ENCODE measurements at places on chromosomes 3 and 15.

- no peak for DNase-seq
Measured at GRCh38 chr15:68113273-68113672, 59.2 kb downstream of the PIAS1 start.

DNA sequence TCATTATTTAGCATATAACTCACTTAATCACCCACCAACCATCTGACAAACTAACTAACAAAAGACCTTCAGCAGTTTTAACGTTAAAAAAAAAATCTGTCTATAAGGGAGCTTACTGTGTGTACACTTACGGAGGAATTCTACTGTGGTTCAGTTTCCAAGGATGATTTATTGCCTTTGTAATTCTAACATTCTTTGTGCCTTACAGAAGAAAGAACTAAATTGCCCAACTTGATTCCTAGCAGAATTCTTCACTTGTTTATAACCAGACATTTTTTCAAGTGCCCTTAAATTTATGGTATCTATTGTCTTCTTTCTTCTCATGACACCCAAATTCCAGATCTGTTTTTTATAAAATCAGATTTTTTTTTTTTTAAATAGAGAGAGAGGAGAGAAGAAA is 119.7 kb upstream of the IGSF10 start:
- DNase-seq = peak; percentile 90

DNA sequence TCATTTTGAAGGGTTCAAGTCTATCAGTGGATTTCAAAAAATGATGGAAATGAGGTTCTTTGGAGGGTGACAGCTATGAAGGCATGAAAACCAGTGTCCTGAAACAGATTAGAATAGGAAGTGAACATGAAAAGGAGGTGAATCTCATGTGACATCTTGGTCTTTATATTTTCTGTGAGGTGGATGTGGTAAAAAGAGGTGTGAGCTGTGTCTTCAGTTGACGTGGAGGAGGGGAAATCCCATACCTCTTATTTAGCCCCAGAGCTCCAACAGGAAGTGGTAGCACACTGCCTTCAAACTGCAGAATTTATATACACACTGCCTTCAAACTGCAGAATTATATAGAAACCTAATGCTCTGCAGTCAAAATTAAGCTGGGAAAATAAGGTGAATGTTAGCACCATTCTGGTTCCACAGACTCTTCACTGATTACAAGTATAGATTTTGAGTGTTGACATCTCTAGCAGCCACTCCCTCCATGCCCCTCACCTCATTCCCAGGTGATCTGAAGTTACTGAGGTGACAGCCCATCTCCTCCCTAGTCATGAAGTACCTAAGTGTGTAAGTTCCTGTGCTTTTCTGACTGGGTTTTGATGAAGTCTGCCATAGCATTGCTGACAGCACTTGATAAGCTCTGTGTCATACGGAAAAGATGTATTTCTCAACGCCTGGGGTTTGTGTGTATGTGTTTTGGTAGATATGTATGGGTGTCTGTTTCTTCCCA is 2.7 kb downstream of the RAB8B start:
- DNase-seq = no peak

DNA sequence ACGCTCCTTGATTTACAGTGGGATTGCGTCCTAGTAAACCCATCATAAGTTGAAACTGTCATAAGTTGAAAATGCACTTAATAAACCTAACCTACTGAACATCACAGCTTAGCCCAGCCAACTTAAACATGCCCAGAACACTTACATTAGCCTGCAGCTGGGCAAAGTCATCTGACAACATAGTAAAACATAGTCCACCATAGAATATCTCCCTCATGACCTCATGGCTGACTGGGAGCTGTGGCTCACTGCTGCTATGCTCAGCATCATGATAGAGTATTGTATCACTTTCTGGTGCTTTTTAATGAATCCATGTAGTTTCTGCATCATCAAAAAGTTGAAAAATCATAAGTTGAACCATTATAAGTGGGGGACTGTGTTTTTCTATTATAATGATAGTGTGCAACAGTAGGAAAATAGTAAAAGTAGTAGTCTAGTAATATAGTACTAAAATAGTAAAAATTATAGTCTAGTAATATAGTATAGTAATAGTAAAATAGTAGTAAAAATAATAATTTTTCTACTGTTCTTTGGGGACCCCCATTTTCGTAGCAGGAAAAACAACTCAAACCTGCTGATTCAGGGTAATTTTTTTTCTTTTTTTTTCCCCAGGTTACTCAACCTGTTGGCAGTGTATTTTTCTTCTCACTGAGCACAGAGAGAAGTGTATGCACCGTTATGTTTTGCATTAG is 233.5 kb downstream of the MYRIP start:
- DNase-seq = no peak

GRCh38 chr15:87200149-87200548 is 1056.4 kb downstream of the NTRK3 start:
- no peak for DNase-seq

GRCh38 chr3:16072420-16073110 is 101.9 kb upstream of the GALNT15 start:
- no peak for DNase-seq

- DNase-seq = no peak
Measured at GRCh38 chr3:115616461-115616860, 6.8 kb upstream of the GAP43 start.

GRCh38 chr3:45595364-45596195 is 1.0 kb downstream of the LIMD1 start:
- no peak for DNase-seq

- DNase-seq = no peak
Measured at GRCh38 chr3:15502616-15503015, 18.9 kb downstream of the COLQ start.

GRCh38 chr3:70565861-70566260 is 253.4 kb upstream of the MDFIC2 start:
- DNase-seq = no peak

GRCh38 chr15:59140422-59141226 is 35.7 kb downstream of the CCNB2 start:
- DNase-seq = peak; percentile 76

DNA sequence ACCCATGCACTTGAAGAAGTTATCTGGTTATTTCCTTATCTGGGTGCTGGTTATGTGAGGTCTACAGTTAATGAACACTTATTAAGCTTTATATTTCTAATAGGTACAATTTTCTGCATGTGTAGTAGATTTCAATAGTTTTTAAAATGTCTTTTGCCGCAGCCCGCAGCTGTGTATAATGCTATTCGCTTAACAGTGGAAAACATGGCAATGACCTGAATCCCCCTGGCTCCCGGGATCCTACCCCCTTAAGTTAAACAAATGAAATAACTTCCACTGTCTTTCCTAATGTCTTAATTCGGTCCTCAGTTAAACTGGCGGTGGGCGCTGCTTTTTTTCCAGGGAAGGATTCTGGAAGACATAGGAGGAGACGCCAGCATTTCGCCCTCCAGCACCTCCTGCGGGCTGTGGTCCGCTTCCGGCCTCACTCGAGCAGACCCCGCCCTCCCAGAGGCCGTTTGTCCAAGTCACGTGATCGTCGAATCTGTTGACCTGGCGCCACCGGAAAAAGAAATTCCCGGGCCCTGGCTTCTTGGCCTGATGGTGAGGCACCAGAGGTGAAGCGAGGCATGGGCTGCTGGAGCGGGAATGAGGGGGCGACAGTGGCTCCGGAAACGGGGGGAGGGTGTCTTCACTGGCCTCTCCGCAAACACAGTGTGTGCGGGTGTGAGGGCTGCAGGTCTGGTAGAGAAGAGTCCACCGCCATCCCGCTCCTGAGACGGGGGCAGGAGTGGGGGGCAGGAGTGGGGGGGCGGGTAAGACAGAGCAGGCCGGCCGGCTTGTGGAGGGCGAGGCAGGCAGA is 45.6 kb upstream of the CSPG4 start:
- peak; percentile 76 for DNase-seq

DNA sequence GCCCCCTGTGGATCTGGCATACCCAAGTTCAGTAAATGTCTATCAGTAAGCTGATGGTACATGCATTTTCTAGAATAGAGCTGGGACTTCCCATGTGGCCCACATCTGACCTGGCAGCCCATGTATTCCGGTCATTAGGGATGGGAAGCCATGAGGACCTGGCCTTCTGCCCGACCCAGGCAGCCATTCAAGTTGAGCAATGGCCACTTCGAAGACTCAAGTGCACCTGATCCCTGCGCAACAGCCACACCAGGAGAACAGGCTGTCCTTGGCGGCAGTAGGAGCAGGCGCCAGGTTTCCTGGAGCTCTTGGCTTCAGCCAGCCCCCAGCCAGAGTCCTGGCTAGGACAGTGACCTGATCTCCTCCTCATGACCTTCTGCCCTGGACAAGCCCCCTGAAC is 14.6 kb downstream of the HEMK1 start:
- DNase-seq = no peak

DNA sequence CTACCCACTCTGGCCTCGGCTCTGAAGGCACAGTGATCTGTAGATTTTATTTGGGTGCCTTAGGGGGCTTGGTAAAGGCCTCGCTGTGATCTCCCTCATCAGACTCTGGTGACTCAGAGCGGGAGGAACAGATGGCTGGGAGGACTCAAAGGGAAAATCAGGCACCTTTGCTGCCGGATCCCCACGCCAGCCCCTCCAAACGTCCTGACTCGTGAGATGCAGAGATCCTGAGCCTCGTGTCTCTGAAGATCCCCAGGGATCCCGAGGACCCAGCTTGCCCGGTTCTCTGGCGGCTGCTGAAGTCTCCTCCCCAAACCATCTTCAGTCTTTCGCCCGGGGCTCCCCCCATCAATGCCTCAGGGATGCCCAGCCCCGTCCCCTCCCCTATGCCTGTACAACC is 32.8 kb downstream of the MUC20 start:
- DNase-seq = no peak

GRCh38 chr15:89556413-89557262 is 18.6 kb upstream of the TICRR start:
- peak; percentile 59 for DNase-seq
